ENCODE measurements at places on chromosomes 5 and 9.
A peak's percentile ranks its signal among the peaks of the same experiment; 100 is the strongest.

- no peak for DNase-seq
Observed at GRCh38 chr9:8734760-8735159, 935.2 kb upstream of the DMAC1 start.

DNA sequence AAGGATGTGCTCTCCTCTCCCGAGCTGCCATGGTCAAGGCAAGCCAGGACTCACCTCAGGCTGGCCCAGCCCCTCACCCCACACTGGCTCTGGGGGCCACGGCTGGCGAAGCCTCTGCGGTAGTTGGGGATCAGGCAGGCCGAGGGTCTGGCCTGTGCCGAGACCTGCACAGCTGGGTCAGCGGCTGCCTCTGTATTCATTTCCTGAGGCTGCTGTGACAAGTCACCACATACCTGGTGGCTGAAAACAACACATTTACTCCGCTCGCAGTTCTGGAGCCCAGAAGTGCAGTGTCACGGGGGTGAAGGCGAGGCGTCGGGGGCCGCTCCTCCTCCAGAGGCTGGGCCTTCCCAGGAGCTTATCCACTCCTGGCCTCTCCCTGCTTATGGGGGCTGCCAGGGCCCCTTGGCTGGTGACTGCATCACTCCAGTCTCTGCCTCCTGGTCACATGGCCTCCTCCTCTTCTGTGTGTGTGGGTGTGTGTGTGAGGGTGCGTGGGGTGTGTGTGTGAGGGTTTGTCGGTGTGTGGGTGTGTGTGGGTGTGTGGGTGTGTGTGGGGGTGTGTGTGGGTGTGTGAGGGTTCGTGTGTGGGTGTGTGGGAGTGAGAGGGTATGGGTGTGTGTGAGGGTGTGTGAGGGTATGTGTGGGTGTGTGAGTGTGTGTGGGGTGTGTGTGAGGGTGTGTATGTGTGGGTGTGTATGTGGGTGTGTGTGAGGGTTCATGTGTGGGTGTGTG is 3.2 kb upstream of the SCGB3A1 start:
- peak; percentile 10 for DNase-seq

GRCh38 chr5:160061770-160062169 is 52.8 kb downstream of the TTC1 start:
- DNase-seq, result no peak

DNA sequence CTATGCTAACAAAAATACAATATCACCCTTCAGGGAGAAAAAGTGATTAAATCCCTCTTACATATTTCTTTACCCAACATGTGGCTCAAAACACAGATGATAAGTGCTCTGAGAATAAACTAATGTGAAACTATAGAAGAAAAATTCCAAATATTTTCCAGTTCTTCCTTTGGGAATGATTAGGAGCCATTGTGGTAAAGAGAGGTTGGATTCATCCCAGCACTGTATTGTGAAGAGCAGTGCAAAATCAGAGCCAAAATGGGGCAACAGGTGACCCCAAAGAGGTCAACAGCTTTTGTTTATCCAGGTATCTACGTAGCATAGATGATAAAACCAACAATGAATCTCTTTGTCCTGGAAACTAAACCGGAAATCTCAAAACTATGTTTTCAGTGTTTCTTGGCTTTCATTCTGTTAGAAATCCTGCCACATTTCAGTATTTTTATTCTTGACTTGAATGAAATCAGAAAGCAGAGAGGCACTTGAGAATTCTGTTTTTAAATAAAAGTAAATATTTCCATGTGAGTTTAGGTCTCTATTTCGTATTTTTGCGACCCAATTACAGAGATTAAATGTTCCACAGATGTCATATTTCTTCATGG is 120.4 kb upstream of the FST start:
- DNase-seq, result no peak

DNA sequence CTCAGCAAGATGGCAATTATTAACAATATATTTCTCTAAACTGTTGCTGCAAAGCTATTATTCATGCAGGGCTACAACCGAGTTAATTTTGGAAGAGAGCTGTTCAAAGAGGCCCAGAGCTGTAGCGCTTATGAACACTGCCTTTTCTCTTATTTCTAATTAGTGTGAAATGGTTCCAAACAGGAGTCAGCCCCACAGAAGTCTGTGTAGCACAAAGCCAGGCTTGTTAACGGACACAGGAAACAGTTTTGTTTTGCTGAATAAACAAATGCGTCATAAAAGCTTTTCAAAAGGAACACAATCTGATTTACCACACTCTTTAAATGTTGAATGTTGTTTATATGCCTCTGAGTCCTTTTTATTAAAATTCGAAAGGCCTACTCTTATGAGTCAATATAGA is 396.5 kb downstream of the ANXA1 start:
- no peak for DNase-seq

DNA sequence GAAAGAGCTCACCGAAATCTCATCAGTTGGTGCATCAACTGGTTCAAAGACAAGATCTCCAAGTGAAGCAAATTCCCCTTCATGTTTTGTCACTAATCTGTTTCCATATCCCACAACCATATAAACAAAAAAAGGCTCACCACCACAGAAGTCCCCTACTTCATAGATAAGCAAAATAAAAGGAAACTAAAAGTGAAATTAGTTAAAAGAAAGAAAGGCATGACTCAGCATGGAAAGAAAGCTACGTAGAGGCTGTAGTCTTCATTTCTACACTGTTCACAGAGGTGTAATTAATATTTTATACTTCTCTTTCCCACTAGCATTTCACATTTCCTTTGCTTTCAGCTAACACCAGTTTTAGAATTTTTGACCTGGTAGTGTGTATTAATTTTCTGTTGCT is 208.0 kb downstream of the CYLC2 start:
- no peak for DNase-seq

DNA sequence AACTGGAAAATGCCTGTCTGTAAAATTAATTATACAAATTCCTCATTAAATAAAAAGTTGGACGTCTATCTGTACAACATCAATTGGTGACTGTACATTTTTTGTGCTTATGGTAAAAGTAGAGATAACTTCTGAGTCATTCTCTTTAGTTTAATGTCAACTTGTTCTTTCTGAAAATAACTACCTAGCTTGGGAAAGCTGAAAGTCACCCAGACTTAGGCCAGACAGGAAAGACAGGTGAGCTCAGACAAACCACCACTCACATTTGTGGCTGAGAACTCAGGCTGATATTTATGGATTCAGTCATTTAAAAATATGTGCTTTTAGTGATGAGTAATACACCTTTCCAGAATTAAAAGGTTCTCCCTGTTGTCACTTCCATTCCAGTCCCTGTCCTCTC is 31.9 kb upstream of the ENTREP1 start:
- no peak for DNase-seq

- no peak for DNase-seq
Observed at GRCh38 chr5:82777106-82777505, 300.1 kb downstream of the TMEM167A start.

GRCh38 chr9:16846986-16847385 is 23.5 kb downstream of the BNC2 start:
- no peak for DNase-seq

DNA sequence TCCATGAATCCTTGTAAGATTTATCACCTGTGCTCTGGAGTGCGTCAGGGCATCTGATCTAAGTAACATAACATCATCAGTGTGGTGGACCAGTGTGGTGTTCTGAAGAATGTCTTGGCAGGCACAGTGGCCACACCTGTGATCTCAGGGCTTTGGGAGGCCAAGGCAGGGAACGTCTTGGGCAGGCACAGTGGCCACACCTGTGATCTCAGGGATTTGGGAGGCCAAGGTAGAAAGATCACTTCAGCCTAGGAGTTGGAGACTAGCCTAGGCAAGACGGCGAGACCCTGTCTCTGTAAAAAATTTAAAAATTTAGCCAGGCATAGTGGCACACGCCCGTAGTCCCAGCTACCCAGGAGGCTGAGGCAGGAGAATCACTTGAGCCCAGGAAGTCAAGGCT is 185.5 kb downstream of the CACNA1B start:
- DNase-seq, result no peak

- no peak for DNase-seq
Observed at GRCh38 chr9:76395381-76395780, 1.2 kb upstream of the RFK start.

- DNase-seq, result no peak
Observed at GRCh38 chr9:112013266-112013665, 116.7 kb downstream of the UGCG start.

GRCh38 chr9:101026824-101027223 is 1.7 kb upstream of the PLPPR1 start:
- DNase-seq, result no peak
